Posterior cingulate gyrus (tissue), 11 donors: ENCODE measurements at places on chromosomes 3 and 15.
A peak's percentile ranks its signal among the peaks of the same experiment; 100 is the strongest.

- DNase-seq, result no peak
These were observed 469.3 kb upstream of the MCTP2 start for GRCh38 chr15:93762036-93762435.

GRCh38 chr15:91465086-91465485, 365.0 kb downstream of the SV2B start:
- DNase-seq, result no peak

GRCh38 chr3:23051240-23052140, 151.6 kb upstream of the UBE2E2 start:
- no peak for DNase-seq

GRCh38 chr3:108342837-108343486, 46.6 kb downstream of the HHLA2 start:
- DNase-seq, result no peak

GRCh38 chr3:196357905-196358304, 19.7 kb upstream of the TM4SF19 start:
- peak; percentile 38 for DNase-seq

DNA sequence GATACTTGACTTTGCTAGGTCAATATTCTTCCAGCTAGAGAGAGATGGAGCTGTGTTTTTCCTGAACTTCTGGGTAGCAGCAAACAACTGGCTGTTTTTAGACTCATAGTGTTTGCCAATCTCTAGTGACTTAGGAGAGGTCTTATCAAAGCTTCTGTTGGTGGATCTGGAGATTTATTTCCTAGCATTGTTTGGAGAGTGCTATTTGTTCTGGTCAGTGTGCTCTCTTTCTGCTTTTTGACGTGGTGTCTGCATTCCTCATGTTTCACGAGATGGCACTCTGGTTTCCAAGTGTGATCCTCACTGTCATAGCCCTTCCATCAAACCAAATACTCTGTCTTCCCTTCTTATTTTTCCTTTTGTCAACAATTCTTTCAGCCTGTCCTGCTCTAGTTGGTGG, 88.6 kb upstream of the DAZL start:
- DNase-seq, result no peak

- peak; percentile 29 for DNase-seq
These were observed 52.1 kb downstream of the DNAH1 start for GRCh38 chr3:52367891-52368880.

DNA sequence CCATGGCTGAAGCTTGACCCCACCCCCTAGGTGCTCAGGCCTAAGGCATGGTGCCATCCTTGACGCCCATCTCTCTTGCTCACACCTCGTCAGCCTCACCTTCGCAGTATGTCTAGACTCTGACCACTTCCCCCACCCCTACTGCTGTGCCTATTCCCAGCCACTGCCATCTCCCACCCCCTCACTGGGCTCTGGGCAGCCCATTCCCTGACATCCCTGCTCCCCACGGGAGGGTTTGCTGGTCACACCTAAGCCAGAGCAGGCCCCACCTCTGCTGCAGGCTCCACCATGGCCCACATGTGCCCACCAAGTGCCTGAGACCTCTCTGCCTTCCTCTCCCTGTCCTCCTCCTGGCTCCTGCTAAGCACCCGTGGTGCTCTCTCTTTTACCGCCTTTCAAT, 47.7 kb upstream of the PRR23E start:
- no peak for DNase-seq

GRCh38 chr15:67611370-67612369, 69.2 kb downstream of the MAP2K5 start:
- no peak for DNase-seq

- DNase-seq, result no peak
These were observed 5.7 kb downstream of the PTH1R start for GRCh38 chr3:46883054-46883829.

- DNase-seq, result no peak
These were observed 670 bp upstream of the ACAP2 start for GRCh38 chr3:195443391-195443989.

DNA sequence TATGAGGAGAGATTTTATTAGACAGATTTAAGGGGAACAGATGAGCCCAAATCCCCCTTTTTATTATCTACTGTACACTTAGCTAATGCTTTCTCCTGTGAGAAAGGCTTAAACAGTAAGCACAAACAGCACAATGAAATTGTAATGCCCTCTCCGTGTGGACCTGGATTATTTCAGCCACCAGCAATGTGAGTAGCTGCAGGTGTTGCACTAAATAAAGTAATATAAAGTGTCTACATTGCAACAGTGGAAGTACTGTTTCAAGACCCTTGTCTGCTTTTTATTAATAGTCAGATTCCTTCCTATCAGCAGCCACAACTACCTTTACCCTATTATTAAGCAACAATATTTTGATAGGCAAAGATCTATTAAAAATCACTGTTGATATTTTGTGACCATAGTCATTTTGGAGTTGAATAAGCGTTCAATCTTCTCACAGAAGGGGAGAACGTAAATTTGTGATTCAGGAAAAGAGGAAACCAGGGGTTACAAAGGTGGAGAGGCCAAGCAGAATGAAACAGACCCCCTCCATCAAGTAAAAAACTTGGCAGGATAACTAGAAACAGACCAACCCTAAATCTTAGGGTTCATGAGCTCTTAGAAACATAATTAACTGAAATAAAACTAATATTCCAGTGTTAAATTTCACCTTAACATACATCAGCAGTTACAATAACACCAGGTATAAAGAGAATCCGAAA, 422.6 kb downstream of the MECOM start:
- no peak for DNase-seq

DNA sequence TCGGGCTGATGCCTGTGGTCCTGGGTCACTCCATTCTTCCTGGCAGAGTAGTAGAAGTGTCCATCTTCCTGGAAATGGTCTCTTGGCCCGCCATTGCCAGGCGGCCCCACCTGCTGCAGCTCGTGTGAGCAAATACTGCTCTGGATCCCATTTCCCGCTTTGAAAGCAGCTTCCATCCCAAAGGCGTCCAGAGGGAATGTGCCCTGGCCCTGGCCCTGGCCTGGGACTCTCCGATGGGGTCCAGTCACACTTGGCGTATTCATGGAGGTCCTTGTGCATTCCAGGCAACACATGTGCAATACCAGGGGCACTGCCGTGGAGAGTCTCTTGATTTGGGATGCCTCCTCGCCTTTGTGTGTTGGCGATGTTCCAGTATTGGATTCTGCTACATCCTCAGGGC, 111.1 kb downstream of the SNRPN start:
- peak; percentile 73 for DNase-seq

- DNase-seq, result no peak
These were observed 54.5 kb downstream of the NEK11 start for GRCh38 chr3:131081224-131081623.

DNA sequence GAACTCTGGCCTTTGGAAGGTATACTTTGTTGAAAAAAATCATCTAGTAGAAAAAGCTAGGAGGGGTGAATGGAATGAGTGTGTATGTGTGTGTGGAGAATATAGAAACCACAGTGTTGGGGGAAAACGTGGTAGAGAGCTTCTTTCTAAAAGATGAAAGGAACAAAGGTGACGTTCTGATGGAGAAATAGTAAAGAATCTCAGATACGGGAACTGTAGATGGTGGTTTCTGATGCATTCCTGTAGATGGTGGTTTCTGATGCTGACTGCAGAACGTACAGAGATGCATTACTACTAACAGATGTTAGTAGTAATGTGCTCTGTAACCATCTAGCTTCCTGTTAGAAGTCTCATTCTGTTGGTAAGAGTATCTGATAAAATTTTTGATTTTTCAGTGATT, 60.2 kb downstream of the VPS8 start:
- DNase-seq, result no peak

DNA sequence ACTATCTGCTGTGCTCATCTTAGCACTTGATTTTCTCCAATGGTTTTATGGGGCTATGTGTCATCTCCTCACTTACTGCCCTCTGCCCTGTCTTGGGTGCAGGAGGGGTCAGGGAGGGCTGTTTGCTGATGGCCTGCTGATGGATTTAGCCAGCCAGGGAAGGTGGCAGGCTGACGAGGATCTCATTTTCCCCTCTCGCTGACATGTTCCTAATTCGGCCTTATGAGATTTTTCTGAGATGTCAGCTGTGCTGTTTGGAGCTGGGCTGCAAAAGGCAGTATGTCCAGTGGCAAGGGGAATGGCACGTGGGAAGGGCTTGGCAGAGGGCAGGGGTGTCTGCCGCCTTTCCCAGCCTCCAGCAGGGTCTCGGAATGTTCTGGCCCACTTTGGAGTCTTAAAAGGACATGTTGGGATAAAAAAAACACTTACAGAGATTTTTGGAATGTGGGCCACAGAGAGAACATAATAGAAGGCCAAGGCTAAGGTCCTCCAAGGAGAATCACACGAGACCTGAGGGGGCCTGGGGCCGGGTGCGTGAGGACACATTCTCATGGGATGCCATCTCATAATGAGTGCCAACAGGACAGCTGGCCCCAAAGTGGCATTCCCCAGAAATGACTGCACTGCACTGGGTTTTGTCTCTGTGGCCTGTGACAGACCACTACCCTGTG, 303.8 kb downstream of the TLE3 start:
- DNase-seq, result no peak
